ENCODE measurements at places on chromosomes 3 and 15. TPM values are rescaled to one million over a fixed set of nuclear protein-coding genes. Genes with fewer than 3 reads are reported as not detected.
A peak's percentile ranks its signal among the peaks of the same experiment; 100 is the strongest.

Gene ISG20
- 7.9 TPM for polyA plus RNA-seq

Gene SAMMSON
- polyA plus RNA-seq: not detected

Gene RTP4
- polyA plus RNA-seq: not detected

Gene PPP2R3A
- 8.4 TPM for polyA plus RNA-seq

Gene ITIH4
- 0.88 TPM for polyA plus RNA-seq

Gene NEK11
- 2.7 TPM for polyA plus RNA-seq

Gene NDN
- 0.06 TPM for polyA plus RNA-seq

Gene ALG3
- 56.5 TPM for polyA plus RNA-seq

Gene DIPK2A
- 9.9 TPM for polyA plus RNA-seq

Gene C3orf22
- not detected for polyA plus RNA-seq

GRCh38 chr15:71231758-71232157 lies 116.5 kb downstream of the THSD4 start:
- no peak for DNase-seq

DNA sequence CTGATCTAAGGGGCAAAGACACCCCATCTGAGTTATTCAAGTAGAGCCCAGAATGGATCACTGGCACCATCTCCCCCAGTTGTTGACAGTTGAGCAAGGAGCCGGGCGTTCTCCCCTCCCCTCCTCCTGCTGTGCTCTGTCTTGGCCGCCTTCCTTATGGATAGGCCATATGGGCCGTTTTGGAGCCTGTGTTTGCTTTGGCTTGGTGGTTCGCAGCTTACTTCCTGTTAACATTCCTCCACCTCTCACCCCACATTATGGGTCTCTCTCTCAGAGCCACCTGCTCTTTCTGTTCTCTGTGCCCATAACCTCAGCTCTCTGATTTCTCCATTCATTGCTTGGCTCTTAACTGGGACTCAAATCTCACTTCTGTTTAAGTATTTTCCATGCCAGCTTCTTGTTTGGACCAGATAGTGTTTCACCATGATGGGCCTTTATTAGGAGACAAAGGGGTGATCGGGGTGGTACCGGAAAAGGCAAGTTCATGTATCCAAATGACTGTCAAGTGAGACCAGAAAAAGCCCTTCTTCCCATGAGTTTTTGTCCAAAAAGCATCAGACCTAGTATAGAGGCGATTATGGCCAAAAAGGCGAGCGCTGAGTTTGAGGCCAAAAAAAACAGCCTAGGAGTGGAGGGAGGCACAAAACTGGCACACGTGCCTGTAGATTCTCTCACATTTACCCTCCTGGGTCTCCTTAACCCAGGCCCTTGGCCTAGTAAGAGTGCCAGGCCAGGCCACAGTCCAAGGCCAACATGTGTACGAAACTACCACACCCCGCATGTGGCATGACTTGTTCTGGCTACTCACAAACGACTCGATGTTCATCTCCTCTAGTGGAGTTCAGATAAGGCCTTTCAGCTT lies 62.6 kb downstream of the DUT start:
- no peak for DNase-seq

DNA sequence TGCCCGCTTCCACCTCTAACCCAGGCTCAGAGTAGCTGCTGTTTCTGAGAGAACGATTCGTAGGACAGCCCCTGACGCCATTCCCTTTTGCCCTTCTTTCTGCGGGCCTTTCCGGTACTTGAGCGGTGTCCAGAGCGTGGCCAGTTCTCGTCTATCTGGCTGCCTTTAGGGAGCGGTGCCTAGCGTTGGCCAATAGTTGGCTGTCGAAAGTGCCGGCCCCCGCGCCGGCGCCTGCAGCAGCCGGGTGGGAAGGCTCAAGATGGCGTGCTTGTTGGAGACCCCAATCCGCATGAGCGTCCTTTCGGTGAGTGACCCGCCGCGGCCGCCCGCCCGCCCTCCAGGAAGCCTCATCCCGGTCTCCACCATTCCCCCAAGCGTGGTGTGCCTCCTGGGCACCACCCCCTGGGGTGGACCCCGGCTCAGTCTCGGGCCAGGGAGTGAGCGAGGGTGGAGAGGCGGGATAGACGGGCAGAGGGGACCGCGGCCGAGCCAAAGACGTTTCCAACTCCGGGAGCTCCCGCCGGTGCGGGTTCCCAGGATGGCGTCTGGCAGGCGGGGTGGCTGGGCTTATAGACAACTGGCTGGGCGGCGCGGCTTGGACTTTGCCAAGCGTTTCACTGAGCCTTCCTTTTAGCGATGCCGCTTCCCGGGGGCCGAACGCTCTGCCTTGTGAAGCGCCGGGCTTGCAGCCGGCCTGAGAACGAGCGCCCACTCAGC lies at the start of gene ARMC8:
ARMC8 (plus strand) TSS at position 6 of the 717 bp plus-strand sequence; CDS start at position 260, 254 bp downstream.
- peak; percentile 56 for DNase-seq

DNA sequence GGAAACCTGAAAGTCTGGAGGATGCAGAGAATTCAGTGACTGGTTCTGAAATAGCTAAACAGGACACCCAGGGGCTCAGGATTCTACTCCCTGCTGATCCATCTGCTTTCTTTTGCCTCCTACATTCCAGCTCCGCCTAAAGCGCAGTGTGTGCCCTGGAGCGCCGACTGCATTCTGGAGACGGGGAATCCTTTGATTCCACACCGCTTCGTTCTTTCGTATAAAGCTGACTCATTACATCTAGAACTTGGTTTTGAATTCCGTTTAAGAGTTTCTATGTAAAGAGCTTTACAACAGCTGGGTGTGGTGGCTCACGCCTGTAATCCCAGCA lies 61.8 kb downstream of the SENP2 start:
- DNase-seq: no peak

DNA sequence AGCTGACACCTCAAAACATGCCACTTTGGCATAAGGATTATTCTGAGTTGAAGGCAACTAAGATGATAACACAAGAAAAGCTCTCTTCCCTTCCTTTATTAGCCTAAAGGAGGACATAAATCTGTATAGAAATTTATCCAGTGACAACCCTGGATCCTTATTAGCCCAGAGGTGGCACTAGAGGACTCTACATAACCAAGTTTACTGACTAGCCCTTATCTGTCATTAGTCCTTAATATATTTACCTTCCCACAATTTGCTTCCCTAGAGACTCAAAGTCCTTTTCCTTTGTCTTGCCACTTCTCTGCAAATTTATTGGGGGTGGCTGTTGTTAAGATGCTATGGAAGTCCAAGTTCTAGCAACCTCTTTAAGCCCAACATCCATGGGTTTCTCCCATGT lies 26.7 kb downstream of the CEP70 start:
- DNase-seq: no peak

DNA sequence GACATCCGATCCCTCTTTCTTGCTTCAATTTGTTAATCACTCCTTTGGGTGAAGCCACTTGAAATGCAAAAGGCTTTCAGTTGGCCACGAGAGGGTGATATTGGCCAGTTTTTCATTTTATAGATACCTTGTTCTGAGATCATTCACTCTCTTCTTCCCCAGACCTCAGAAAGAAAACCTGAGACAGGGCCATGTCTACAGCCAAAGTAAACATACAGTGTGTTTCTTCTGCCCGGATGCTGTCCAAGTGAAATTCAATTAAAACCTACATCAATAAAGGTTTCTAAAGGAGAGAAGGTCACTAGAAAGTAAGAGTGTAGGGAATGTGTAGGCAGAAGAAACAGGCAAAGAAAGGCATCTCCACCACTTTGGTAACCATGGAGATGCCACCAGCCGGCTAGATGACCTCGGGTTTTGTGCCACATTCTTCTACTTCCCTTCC lies 39.5 kb upstream of the FMN1 start:
- DNase-seq: peak; percentile 67

- DNase-seq: no peak
Observed at GRCh38 chr15:28956491-28956890, 70.7 kb downstream of the APBA2 start.

- no peak for DNase-seq
Observed at GRCh38 chr3:124594581-124594980, 135.7 kb upstream of the UMPS start.

DNA sequence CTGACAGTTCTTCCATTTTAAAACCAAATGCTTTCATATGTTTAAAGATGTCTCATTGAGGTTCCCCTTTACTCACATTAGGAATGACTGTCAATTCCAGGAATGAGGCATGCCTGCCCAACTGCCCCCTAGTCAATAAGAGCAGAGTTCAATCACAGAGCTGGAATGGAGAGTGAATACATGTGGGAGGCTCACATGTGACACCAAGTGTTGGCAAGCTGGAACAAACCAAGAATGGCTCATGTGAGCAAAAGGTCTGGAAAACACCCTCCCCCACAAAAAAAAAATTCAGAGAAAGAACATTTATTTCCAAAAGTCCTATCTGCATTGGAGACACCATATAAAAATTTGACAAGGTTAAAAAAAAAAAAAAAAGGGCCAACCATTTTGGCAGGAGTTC lies 3.7 kb downstream of the PBRM1 start:
- peak; percentile 69 for DNase-seq

DNA sequence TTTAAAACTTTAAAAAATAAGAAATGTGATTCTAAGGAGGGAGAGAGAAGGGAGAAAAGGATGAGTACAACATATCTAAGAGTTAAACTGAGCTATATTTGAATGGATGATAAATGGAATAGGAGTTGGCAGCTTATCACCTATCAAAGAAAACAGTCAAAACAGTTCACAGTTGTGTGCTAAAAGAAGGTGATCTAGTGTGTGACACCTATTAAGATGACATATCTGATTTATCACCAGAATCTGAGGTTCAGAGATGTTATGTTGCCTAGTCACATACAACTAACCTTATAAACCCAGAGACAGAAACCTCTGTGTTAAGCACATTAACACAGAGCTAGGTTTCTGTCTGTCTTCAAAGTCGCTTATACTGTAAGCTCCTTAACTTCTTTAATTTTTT lies 3.0 kb downstream of the ATP13A3 start:
- DNase-seq: no peak

DNA sequence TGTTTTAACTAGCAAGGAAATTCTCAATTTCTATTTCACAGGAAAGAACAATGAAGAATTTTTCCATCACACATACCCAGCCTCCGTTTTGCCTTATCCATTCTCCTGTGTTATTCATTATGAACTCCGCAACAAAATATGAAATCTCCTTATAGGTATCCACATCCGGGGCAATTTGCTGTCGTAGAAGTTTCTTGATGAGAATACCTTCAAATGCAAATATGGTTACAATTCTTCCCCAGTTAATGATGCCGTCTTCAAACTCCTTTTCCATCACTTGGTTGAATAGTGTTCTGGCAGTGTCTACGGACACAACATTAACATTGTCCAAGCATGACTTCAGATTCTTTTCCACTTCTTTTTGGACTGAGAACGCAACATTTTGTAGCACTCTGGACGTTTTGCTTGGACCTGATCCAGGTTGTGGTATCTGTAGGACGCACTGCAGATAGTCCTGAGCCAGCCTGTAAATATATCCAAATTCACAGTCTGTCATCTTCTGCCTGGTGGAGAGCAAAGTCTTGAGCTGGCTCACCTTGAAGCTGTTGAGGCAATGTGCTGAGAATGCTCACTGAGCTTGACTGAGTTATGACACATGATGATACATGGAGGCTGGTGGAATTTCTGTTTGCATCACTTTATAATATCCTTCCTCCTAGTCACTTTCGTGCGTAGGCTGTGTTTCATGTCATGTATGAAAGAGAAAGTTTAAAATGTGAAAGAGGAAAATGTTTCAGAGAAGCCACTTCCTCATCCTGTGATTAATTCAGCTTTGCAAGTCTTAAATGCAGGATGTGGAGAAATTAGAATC lies at the start of gene BCL2A1:
BCL2A1 (minus strand) TSS at position 573 of the 811 bp plus-strand sequence; CDS start at position 496, 77 bp downstream.
- peak; percentile 96 for DNase-seq

DNA sequence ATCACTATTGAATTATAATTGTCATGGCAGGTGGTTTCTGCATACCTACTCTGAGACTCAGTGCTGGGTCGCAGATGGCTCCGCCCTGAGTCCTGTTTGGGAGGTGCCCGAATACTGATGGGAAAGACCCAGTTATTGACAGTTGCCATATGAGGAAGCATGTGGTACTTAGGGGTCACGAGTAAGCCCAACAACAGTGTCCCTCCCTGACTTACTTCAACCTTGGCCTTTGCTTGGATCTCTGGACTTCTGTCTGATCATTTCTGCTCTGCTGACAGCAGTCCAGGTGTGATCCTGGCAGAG lies 16.8 kb downstream of the MRAS start:
- no peak for DNase-seq

DNA sequence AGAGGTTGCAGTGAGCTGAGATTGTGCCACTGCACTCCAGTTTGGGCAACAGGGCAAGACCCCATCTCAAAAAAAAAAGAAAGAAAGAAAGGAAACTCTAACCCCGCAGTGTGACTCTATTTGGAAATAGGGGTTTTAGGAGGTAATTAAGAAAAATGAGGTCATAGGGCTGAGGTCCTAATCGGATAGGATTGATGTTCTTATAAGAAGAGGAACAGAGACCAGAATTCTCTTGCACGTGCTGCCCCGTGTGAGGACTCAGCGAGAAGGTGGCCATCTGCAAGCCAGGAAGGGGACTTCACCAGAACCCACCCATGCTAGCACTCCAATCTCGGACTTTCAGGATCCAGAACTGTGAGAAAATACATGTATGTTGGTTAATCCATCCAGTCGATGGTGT lies 25.8 kb downstream of the KLHL6 start:
- no peak for DNase-seq

DNA sequence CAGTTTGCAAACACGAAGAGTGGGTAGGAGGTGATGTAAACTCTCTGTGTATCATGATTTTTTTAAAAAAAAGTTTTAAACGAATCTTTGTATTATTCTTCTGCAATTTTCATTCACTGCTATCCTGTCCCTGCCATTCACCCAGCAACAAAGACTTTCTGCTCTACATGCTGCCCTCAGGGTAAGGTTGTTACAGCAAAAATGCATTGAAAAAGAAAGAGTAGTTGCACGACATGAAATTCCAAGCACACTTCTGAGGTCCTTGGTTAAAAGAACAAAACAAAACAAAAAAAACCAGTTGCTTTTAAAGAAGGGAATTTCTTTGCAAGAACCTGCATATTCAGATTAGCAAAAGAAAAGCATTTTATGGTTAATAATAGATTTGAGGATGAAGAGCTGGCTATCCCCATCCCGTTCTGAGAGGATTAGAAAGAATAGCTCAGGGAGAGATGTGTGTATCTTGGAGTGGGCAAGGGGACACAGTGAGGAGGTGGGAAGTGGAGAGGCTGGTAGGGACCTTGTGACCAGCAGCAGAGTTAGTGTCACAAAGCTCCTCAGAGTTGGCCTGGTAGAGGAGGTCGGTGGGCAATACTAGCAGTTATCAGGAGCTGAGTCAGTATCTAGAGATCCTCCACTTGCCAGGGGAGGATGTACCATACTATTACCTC lies 290.8 kb downstream of the NEK10 start:
- no peak for DNase-seq

DNA sequence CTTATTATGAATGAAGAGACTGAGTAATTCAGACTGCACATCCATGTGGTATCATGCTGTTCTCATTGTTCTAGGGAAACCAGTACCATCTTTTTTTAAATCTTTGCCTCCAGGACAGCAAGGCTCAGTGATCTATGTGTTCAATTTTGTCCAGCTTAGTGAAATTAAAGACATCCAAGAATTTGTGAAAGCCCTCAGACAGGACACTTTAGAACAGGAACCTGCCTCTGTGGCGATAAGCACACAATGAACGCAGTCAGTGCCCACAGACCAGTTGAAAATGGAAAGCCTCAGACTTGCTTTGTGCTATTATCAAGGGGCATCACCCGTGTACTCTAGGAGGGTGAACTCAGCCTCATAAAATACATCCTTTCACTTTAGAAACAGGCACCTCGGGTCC lies 20.1 kb downstream of the EID1 start:
- DNase-seq: peak; percentile 17
